ENCODE measurements at places on chromosomes 6 and 20.

DNA sequence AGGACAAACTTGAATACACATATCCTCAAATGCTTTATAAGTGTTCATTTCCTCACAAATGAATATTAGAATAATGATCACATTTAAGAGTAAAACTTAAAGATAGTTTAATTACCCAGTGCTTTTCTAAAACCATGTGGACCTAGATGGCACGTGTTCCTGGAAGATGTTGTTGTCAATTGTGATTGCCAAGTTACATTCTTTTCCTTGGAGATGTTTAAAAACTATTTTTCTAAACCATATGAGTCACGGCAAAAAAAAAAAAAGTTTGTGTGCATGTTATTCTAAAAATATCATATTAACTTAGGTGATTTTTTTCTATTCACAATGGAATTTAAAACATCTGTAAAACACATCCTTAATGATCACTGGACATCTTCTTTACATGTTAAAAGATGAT, 51.1 kb downstream of the RCAN2 start:
- no peak for DNase-seq

DNA sequence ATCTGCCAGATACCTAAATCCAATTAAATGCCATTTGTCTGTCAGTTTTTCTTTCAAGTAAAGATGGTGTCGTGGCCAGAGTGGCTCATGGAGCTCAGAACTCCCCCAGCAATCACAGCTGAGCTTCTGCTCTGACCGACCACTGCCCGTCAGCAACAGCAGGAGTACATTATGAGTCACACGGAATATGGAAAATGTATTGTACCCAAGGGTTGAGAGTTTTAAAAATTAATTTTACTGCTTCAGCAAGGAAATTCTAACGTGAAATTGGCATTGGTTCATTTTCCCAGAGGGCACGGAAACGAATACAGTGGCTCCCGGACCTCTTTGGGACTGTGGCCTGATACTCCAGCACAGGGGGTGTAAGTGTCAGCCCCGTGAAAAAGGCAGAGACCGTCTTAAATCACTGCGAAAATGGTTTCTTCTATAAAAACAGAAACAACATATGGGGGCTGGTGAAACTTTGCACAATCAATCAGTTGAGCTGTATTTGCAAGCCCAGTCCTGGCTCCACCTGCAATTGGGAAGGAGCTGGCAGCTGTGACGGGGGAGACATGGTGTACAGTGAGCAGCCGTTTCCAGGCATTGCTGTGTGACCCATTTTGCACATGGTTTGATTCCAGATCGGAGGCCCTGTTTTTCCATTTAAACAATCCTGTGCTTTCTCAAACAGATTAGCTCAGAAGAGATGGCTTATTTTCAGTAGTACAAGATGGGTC, 12.8 kb downstream of the NPEPL1 start:
- no peak for DNase-seq

DNA sequence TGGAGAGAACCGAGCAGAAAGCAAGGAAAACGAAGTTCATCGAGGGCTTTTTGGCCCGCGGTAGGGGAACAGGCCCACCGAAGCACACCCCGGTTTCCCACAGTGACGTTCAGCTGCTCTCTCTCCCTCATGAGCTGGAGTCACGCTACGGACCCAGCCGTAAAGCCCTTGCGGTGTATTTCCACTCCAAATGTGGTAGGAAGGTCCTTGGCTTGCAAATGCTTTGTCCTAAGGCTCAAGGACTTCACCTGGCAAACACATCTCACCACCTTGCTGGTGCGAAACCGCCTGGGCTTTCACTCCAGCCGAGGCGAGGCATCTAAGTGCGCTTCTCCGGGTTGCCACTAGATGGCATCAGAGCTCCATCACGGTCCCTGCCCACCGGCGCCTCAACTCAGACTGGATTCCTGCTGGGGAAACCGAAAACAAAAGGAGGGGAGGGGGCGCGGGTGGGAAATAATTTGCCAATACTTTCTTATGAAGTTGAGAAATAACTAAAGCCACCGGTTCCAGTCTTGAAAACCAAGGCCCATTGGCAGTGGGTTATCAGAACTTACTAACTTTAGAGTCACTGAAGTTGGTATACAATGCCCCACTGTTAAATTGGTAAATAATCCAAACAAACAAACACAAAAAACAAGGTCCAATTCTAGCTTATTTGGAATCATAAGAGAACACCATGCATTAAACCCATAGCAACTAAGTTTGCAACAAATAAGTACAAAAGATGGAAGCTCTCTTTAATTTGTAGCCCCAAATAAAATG, 13.4 kb upstream of the FOXC1 start:
- DNase-seq: peak; percentile 63

- peak; percentile 24 for DNase-seq
These were observed 721 bp downstream of the KDM1B start for GRCh38 chr6:18155864-18156421.

GRCh38 chr6:62740596-62740995, 454.6 kb upstream of the KHDRBS2 start:
- DNase-seq: no peak

GRCh38 chr6:170011204-170012036, 260.0 kb downstream of the ERMARD start:
- DNase-seq: no peak

GRCh38 chr6:168107191-168107983, 28.4 kb upstream of the FRMD1 start:
- no peak for DNase-seq

DNA sequence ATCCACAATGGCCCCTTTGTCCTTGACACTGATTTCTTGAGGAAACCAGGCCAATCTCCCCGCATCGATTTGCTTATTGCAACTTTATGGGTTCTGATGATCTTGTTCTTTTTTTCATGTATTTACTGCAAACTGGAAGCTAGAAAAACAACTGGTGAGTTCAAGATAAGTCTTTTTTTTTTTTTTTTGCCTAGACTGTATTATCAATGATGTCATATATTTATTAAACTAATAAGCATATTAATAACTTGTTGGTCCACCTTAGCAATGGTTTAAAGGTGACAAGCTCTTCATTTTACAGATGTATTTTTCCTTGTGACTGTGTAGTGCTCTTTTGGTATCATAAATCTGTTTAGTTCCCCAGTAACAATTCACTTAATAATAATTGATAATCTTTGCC, 79.0 kb upstream of the NOX3 start:
- no peak for DNase-seq

DNA sequence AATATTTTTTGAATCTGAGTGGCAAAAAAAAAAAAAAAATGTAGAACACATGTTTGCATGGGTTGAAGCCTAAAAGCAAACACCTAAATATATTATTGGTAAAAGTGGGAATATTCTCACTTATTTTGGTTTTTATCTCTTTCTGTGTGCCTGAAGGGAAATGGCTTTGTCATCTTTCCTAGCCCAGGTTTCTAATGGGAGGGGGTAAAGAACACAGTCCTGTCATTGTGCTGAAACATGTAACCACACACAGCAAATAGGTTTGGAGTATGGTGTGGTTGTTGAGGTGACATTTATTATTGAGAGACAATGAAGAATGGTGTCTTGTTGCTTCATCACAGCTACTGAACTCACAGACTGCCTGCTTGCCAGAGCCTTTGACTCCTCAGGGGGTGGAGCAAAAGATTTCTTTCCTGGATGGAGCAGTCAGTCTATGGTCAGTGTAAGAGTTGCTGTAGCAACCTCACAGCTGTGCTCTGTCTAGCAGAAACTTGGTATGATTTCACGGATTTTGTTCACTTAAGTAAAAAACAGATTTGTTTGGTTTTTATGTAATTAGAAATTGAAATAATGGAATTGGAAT, 70.2 kb downstream of the CEP57L1 start:
- DNase-seq: no peak

- no peak for DNase-seq
These were observed 203.4 kb upstream of the KCNQ5 start for GRCh38 chr6:72418495-72418894.

DNA sequence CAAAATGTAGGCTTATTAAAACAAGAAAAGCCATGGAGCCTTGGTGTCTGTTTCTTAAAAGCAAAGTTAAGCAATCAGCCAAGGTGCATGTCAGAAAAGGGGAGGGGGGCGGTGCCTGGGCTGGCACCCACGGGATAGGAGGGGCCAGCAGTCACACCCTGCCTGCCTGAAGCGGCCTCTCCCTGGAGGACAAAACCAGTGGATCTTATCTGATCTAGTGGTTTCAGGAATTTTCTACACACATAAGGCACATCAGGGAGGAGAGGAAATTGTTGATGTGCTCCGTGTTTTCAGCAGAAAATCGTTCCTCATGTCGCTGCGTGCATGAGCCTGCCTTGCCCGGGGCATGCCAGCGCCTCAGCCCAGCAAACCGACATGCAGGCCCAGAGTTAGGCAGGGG, 276.4 kb downstream of the TAF4 start:
- no peak for DNase-seq

GRCh38 chr6:14121936-14122344, 4.4 kb downstream of the CD83 start:
- DNase-seq: peak; percentile 20

GRCh38 chr6:132961610-132962009, 147.2 kb downstream of the RPS12 start:
- no peak for DNase-seq

DNA sequence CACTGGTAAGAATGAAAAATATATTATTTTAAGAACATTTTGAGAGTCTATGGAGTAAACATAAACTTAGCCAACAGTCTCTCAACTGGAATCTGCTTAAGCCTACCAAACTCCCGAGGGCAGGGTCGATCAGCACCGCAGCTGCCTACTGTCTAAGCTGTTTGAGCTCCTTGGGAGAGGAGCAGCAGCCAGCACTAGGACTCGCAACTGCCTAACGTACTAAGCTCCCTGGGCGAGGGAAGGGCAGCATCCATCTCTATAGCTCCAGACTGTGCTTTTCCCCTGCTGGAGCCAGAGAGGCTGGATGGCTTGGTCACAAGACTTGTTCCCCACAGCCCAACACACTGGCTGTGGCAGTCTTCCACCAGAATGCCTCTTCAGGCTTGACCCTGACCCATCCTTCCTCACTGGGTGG, 96.4 kb downstream of the MOXD1 start:
- DNase-seq: no peak

DNA sequence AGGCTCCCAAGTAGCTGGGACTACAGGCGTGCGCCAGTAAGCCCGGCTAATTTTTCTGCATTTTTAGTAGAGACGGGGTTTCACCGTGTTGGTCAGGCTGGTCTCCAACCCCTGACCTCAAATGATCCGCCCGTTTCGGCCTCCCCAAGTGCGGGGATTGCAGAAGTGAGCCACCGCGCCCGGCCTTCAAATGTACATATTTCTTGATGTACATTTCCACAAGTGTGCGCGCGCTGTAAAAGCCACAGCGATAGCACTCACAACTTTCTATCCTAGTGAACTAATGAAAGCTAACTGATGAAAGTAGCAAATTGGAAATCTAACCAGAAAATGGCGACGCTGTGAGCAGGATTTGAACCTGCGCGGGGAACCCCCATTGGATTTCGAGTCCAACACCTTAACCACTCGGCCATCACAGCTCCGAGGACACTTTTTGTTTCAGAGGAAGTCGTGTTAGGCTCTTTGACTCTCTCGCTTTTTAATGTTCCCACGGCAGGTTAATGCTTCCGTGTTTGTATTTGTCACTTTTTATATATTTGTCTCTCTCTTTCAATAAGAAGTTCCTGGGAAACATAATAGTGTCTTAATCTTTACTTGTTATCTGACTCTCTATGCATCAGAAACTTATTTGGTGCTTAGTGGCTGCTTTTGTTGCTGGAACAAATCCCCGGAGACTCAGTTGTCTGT, 199.4 kb upstream of the ZNF184 start:
- no peak for DNase-seq

All from activated T-cell treated with anti-CD3 and anti-CD28 coated beads for 24 hours (primary cell).